Natural killer cell treated with Interleukin-12 subunit alpha and Interleukin-12 subunit beta and Interleukin-15 and Interleukin-18, amount 100 ng/mL, for 72 hours (primary cell): ENCODE measurements at places on chromosomes 7 and 10.

- H3K4me1 ChIP-seq, result peaks cover 30% of the 10 kb centered on the region
- no peak for DNase-seq
- no peak overlapping the region for H3K4me3 ChIP-seq
- peaks cover 11% of the 10 kb centered on the region for H3K36me3 ChIP-seq
- H3K27ac ChIP-seq, result no peak overlapping the region
Measured at GRCh38 chr7:44076101-44076895, 6.0 kb downstream of the POLM start.

DNA sequence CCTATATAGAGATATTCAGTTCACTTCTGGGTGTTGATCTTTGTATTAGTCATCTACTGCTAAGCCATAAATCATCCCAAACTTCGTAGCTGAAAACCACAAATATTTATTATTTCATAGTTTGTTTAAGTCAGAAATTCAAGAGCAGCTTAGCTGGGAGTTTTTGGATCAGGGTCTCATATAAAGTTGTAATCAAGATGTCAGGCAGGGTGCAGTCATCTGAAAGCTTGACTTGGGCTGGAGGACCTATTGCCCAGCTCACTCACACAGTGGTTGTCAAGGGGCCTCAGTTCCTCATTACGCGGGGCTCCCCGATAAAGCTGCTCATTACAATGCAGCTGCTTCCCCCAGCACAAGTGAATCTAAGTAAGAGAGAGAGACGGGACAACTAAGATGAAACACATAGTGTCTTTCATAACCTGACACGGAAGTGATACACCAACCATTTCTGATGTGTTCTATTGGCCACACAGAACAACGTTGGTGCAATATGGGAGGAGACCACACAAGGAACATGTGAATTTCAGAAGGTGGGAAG is 15.7 kb downstream of the PPP1R3C start:
- H3K27me3 ChIP-seq, result peaks cover 10% of the 10 kb centered on the region
- no peaks in the 10 kb centered on the region for H3K36me3 ChIP-seq
- H3K4me1 ChIP-seq, result no peaks in the 10 kb centered on the region

DNA sequence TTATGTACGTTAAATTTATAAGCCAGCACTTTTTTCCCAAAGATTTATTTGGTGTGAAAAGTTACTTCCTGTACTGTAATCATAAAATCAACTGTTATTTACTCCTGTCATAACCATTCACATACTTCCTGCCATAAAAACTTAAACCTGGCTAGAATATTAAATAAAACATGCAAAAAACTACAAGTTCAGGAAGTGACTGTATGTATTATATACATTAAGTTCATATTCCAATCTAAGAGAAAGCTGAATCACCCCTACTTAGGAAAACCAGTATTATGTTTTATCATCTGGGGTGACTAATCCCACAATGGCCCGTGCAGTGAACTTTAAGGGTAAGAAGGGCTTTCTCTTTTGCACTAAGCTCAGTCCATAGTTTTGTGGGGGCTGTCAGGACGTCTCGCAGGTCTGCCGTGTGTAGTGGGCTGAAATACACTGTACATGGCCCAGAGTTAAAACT is 183.7 kb upstream of the KLF14 start:
- H3K36me3 ChIP-seq, result peaks cover 29% of the 10 kb centered on the region
- no peaks in the 10 kb centered on the region for H3K27me3 ChIP-seq
- peak overlapping the region; percentile 90 for H3K27ac ChIP-seq
- peaks cover 71% of the 10 kb centered on the region for H3K4me1 ChIP-seq
- H3K4me3 ChIP-seq, result peak overlapping the region; percentile 87
- no peak for DNase-seq

GRCh38 chr10:99551158-99551557 is 18.4 kb downstream of the NKX2-3 start:
- no peaks in the 10 kb centered on the region for H3K36me3 ChIP-seq
- no peak for DNase-seq
- peaks cover 24% of the 10 kb centered on the region for H3K4me1 ChIP-seq
- peaks cover 58% of the 10 kb centered on the region for H3K27me3 ChIP-seq
- H3K4me3 ChIP-seq, result no peak overlapping the region

GRCh38 chr10:89281606-89282395 is 20.0 kb upstream of the IFIT2 start:
- no peak for DNase-seq
- no peak overlapping the region for H3K4me3 ChIP-seq
- no peaks in the 10 kb centered on the region for H3K4me1 ChIP-seq
- peaks cover 20% of the 10 kb centered on the region for H3K27me3 ChIP-seq

- no peak overlapping the region for H3K27ac ChIP-seq
- no peaks in the 10 kb centered on the region for H3K4me1 ChIP-seq
- H3K36me3 ChIP-seq, result no peaks in the 10 kb centered on the region
- no peak for DNase-seq
- H3K4me3 ChIP-seq, result no peak overlapping the region
Measured at GRCh38 chr10:24503461-24504320, 220.0 kb downstream of the ARHGAP21 start.

- no peaks in the 10 kb centered on the region for H3K36me3 ChIP-seq
- no peaks in the 10 kb centered on the region for H3K27me3 ChIP-seq
- no peak overlapping the region for H3K27ac ChIP-seq
Measured at GRCh38 chr10:58820861-58821751, 308.4 kb downstream of the BICC1 start.

DNA sequence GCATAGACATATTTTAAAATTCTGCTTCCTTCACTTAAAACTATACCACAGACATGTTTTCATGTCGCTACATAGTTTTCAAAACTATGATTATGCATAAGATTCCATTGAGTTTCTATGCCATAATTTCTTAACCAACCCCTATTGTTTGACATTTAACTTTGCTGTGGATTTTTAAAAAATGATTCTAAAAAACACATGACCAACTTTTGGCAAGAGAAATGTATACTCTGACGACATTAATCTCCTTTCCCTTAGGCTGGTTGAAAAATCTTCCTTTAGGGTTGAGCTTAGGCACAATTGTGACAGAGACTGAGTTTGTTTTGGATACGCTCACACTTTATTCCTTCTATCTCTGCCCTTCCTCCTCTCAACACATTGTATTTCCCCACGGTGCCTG is 14.9 kb downstream of the CREB5 start:
- H3K4me1 ChIP-seq, result no peaks in the 10 kb centered on the region
- no peak for DNase-seq
- no peak overlapping the region for H3K27ac ChIP-seq
- no peak overlapping the region for H3K4me3 ChIP-seq

DNA sequence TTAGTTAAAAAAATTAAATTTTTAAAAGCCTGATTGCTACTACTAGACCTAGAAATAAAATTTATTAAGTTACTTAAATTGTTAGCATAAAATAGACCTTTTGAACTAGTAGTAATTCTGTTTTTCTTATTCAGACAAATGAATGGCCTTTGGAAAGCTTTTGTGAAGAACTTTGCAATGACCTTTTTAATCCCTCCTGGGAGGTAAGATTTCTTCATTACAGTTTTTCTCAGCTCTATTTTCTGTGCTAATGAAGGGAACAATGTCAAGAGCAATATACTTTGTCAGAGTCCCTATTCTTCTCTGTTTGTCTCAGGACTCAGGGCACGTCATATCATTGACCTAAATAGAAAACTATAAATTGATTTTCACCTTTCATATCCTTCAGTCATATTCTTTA is 33.5 kb downstream of the BTAF1 start:
- H3K4me3 ChIP-seq, result no peak overlapping the region
- DNase-seq, result no peak
- H3K27me3 ChIP-seq, result no peaks in the 10 kb centered on the region
- H3K27ac ChIP-seq, result no peak overlapping the region

- H3K36me3 ChIP-seq, result no peaks in the 10 kb centered on the region
- H3K27me3 ChIP-seq, result no peaks in the 10 kb centered on the region
- peak overlapping the region; percentile 90 for H3K27ac ChIP-seq
- no peak for DNase-seq
- H3K4me1 ChIP-seq, result peaks cover 37% of the 10 kb centered on the region
Measured at GRCh38 chr10:103968441-103969391, 1.8 kb downstream of the SLK start.

DNA sequence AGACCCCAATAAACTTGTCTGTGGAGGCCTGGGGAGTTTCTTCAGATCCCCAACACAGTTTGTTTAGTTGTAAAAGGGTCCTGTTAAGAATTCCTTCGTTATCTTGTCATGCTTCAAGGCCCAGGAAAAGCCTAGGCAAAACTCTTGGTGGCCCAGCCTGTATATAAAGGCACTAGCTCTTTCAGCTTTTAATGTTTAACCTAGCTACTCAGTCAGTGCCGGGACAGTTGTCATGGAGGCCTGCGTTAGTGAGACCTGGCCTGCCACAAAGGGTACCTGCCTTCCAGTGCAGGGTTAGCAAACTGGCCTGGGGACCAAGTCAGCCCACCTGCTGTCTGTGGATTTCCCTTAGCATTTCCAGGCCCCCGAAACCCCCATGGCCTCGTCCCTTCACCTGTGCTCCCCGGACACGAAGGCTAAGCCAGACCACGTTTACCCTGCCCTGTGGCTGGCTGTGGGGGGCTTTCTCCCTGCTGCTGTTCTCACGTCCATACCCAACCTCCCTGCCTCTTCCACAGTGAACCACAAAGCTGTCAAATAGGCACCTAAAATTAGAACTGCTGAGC is 96.9 kb upstream of the PPP2R2D start:
- peaks cover 6% of the 10 kb centered on the region for H3K36me3 ChIP-seq
- H3K27me3 ChIP-seq, result peaks cover 9% of the 10 kb centered on the region
- DNase-seq, result no peak
- H3K4me1 ChIP-seq, result no peaks in the 10 kb centered on the region
- H3K4me3 ChIP-seq, result no peak overlapping the region
- no peak overlapping the region for H3K27ac ChIP-seq

- H3K36me3 ChIP-seq, result no peaks in the 10 kb centered on the region
- no peak overlapping the region for H3K4me3 ChIP-seq
- no peak for DNase-seq
- no peaks in the 10 kb centered on the region for H3K27me3 ChIP-seq
- H3K4me1 ChIP-seq, result peaks cover 15% of the 10 kb centered on the region
- H3K27ac ChIP-seq, result peak overlapping the region; percentile 12
Measured at GRCh38 chr10:120600871-120601649, 144.0 kb downstream of the PLPP4 start.
